NCI-H2107 (cell line): ENCODE measurements at places on chromosomes 4 and X.

DNA sequence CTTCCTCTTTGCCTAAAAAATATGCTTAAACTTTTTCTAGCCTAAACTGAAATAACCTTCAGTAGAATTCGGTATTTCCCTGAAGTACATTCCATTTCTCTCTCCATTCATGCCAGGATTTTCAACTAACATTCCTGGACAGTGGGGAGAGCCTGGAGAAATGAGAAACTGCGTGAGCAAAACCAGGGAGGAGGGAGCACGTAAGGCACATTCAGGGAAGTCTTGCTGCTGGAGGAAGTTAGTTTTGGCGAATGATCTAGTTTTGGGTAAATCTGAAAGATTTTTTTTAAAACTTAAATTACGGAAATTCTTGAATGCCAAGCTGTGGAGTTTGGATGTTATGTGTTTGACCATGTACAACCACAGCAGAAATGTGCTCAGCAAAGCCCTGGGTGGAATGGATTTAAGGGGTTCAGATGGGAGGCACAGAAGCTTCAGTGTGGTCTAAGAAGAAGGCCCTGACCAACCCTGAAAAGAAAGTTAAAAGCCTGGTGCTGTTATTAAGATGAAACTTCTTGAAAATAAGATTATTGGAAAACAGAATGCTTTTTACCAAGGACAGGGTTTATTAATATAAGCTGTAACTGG, 347.8 kb downstream of the ANK2 start:
- DNase-seq = no peak

GRCh38 chr4:36141186-36141585, 103.1 kb downstream of the ARAP2 start:
- DNase-seq = no peak

- no peak for DNase-seq
These were observed 59.6 kb downstream of the USP9X start for GRCh38 chrX:41144873-41145272.

DNA sequence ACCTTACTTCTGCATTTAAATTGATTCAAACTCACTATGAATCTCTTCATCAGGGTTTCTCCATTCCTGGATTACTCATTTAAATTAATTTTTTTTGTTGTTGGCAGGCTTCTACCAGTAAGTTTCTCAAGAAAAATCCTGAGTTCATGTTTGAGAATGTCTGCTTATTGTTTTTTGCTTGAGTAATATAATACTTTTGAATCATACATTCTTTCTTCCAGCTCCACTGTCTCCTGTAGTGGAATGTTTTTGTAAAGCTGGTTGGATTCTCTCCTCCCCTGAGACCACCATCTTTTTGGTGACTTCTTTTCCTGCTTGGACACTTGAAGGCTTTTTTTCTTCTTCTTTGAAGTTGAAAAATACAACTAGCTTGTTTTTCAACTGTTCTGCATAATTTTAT, 4.3 kb upstream of the MID1IP1 start:
- no peak for DNase-seq

GRCh38 chr4:86496094-86497080, 97.7 kb upstream of the PTPN13 start:
- no peak for DNase-seq

GRCh38 chr4:86815653-86816052, 33.5 kb downstream of the SLC10A6 start:
- no peak for DNase-seq

- peak; percentile 2 for DNase-seq
These were observed 243.1 kb downstream of the ANK2 start for GRCh38 chr4:113292371-113293042.

DNA sequence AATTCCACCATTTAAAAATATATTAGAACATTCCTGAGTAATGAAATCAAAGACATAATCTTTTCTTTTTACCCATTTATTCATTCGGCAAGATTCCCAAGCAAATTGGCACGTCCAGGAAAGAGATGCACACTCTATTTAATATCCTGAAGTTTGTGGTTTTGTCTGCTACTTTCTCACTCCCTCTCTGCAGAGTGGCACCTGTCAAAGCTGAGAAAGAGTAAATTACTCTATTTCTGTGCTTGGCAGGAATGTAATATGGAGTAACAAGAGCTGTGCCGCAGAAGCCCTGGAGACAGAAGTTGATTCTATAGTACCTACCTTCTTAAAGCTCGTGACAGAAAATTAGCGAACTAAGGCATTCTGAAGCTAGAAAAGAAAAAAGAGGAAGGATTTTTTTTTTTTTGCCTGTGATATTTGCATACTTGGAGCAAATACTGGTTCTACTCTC, 5.5 kb downstream of the GSTCD start:
- DNase-seq = no peak

DNA sequence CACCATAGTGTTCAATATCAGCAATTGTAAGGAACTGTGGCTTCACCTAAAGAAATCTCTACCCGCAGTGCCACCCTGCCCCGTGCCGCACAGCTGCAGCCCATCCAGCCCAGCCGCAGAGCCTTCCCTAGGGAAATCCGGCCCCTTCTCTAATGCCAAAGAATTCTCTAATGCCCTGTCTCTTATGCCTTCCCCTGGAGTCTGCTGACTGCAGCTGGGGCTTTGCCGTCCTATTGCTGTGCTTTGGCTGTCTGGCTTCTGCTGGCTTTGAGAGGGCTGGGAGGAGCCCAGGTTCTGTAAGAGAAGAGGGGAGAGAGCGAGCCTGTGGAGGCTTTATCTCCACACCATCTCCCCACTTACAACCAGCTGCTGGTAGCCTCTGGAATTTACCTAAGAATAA, 85.9 kb upstream of the HELT start:
- peak; percentile 31 for DNase-seq

DNA sequence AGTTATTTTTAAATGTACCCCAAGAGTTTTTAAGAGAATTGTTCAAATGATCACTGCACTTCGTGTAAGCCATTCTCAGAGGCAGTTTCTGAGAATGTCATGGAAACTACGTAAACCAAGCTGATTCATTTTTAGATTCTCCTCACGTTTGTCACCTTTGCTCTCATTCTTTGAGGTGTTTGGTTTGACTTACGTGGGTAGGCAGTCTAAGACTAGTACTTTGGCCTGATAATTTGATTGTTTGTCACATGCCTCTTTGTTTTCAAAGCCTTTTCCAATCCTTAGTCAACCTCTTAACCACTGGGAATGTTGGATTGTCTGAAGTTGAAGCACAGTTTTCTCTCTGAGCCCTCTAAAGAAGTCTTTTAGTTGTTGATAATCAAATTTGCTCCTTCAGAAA, 10.5 kb downstream of the SEPTIN11 start:
- DNase-seq = no peak

- DNase-seq = no peak
These were observed 117.8 kb upstream of the NOCT start for GRCh38 chr4:138897811-138898226.

DNA sequence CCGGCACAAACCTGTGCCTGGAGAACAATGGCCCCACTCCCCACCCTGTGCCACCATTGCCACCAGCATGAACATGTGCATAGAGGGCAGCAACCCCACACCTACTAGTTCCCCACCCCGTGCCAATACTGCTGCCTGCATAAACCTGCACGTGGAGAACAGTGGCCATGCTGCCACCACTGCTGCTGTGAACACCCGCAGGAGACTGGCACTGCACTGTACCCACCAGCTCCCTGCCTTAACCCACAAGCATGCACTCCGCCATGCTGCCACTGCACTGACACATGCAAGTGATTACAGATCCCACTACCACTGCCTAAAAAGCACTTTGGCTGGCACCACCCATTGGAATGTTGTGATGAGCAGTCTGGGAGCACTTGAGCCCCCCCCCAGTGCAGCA, 77.3 kb downstream of the NAA11 start:
- no peak for DNase-seq

GRCh38 chrX:15617111-15617510, 16.4 kb upstream of the ACE2 start:
- no peak for DNase-seq

DNA sequence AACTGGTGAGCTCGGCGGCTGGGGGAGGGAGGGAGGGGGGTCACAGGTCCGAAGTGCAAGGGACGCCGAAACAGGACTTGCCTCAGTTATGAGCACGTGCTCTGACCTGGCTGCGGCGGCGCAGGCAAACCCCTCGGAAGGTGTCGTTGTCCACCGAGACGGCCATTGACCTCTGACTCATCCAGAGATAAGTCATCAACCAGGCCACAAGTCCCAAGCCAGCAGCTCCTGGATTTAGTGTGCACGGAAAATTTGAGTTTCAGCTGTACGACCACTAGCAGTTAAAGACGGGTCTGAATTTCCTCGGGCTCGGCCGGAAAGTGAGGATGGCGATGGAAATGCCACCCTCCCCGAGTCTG, 674 bp downstream of the SH3D19 start:
- no peak for DNase-seq

DNA sequence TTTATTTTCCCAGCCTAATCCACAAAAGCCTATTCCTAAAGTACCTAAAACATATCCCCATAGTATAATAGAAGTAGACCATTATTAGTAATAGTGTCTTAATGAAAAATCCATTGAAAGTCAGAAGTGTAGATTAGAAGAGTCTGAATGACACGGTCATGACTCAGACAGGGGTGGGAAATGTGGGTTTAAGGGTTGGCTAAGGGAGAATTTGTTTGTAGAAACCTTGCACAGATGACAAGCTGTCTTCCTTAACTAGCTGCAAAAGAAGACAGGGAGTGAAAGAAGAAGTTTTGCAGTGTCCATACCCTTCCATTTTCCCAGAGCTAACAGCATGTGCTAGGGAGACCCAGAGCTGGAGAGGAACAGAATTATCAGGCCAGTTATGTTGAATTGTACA, 242.7 kb upstream of the ETNPPL start:
- DNase-seq = no peak

DNA sequence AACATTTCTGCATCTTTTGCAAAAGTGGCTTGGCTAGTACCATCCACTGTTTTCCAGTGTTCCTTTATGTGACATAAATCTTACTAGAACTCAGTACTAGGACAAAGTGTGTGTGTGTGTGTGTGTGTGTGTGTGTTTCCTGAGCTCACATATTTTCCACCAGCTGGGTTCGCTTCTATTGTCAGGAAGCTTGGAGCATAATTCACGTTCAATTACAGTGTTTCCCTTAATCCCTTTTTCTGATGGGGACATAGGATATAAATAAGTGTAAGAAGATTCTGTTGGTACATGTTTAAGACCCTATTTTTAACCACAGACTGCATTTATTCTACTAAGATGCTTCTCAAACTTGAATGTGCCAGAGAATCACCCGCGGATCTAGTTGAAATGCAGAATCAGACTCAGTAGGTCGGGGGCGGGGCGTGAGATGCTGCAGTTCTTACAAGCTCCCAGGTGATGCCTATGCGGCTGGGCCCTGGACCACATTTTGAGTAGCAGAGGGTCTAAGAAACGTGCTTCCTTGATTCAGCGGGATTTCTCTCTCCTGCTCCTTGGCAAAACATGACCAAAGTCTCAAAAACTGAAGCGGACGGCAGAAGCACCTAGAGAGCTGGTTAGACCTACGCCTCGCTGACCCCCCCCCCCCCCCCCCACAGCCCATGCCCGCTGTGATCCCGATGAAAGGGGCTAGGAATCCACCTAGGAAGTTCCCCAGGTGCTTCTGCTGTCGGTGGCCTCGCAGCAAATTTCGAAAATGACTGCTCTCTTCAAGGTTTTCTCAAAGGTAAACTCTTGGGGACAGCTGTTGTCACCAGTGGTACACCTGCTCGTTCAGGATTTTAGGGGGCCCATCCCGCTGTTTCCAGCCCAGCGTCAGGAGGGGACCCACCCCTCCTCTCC, 797 bp downstream of the CD99L2 start:
- DNase-seq = peak; percentile 2

DNA sequence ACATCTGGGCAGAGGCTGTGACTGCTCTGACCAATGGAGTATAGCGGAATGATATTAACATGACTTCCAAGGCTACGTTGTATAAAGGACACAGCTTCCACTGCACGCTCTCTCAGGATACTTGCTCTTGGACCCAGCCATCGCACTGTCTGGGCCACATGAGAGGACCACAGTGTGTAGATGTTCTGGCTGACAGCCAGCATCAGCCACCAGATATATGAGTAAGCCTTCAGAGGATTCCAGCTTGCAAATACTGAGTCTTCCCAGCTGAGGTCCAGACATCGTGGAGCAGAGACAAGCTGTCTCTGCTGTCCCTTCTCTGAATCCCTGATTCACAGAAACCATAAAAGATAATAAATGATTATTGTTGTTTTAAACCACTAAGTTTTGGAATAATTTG, 146.8 kb upstream of the USP9X start:
- DNase-seq = no peak

DNA sequence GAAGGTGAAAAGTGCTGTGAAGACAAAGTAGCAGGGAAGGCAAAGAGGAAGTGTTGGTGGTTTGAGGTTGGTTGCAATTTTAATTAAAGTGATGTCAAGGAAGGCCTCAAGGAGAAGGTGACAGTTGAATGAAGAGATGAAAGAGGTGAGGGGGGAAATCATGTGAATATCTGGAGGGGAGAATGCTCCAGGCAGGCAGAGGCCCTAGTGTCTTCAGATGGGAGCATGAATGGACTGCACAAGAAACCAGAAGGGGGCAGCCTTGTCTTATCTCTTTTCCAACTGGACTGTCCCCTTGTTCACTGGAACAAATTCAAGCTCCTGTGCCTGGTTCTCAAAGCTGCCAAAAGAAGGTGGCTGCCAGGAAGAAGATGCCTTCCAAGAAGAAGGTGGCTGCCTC, 68.4 kb downstream of the MAOB start:
- no peak for DNase-seq

- no peak for DNase-seq
These were observed 34.9 kb upstream of the PPP2R2C start for GRCh38 chr4:6507345-6507744.

DNA sequence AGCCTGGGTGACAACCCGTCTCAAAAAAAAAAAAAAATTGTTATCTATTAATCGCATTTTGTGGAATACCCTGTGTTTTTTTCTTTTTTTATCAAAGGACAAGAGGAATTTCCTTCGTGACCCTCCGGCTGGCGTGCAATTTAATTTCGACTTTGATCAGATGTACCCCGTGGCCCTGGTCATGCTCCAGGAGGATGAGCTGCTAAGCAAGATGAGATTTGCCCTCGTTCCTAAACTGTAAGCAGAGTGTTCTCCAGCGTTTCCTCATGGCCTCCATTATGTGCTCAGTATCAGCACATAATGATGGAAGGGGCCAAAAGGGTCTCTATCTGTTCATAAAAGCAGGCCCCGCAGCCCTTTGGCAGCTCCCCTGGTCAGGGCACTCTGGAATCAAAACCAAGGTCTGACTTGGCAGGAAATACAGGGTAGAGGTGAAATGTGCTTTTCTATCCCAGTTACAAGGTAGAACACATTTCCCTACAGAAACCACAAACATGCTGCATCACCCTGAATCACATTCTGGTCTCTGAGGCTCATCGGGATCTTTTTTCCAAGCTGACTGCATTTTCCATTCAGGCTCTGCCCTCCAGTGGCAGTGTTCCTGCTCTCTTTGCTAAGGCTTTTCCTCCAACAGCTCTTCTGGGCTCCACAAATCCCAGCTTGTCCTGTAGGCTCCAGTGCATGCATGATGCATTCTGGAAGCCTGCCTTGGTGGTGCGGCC, 24.4 kb downstream of the SYAP1 start:
- DNase-seq = no peak

DNA sequence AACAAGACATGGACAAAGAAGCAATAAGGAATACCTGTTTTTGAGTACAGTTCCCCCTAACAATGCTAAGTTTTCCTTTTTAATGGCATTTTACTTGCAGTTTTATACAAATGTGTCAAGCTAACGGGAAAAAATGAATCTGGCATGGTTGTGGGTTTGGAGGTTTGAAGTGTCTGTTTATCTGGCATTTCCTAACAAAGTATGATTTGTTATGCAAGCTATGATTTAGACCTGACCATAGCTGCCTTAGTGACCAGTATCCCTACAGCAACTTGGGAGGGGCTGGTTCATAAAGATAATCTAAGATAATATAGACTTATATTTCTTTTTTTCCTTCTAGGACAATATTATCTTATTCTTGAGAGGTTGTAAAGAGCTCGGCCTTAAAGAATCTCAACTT, 60.6 kb downstream of the LIMCH1 start:
- DNase-seq = no peak
